ENCODE measurements at places on chromosomes 16 and 17. TPM values are rescaled to one million over a fixed set of nuclear protein-coding genes. Genes with fewer than 3 reads are reported as not detected.

DNA sequence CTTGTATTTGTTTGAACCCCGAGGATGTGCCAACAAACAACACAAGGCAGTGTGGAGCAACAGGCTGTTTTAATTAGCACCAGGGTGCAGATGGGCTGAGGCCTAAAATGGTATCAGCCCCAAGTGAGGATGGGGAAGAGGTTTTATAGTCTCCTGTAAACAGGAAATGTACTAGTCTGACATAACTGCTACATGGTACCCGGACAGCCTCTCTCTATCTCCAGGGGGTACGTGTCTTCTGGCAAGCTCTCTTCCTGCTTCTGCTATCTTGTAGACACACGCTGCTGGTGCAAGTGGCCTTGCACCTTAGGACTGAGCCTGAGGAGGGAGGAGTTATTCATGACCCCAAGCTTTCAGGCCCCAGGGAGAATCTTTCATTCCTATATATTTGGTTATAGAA is 2451.0 kb downstream of the TP53TG3F start:
- DNase-seq: no peak

- DNase-seq: peak; percentile 93
Observed at GRCh38 chr16:4330277-4330874, 14.5 kb downstream of the GLIS2 start.

- peak; percentile 91 for DNase-seq
Observed at GRCh38 chr16:50884066-50884860, 142.4 kb downstream of the CYLD start.

- peak; percentile 71 for DNase-seq
Observed at GRCh38 chr17:40069751-40070708, 7.3 kb downstream of the THRA start.

GRCh38 chr17:49886036-49886435 is 38.2 kb upstream of the TAC4 start:
- DNase-seq: no peak

DNA sequence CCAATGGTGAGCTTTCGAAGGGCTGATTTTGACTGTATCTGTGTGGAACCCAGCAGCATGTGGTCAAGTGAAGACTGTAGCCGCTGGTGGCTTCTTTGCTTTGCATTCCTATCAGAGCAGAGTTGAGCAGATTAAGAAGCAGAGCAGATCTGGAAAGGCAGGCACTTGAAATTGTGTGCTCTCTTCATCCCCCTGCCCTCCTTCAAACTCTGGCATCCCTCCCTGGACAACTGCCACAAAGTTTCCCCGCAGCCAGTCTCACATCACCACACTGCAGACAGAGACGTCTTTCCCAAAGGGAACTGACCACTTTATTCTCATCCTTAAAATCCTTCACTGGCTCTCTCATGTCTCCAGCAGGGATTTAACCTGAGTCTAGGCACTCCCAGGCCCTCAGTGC is 237.1 kb upstream of the DYNLRB2 start:
- no peak for DNase-seq

DNA sequence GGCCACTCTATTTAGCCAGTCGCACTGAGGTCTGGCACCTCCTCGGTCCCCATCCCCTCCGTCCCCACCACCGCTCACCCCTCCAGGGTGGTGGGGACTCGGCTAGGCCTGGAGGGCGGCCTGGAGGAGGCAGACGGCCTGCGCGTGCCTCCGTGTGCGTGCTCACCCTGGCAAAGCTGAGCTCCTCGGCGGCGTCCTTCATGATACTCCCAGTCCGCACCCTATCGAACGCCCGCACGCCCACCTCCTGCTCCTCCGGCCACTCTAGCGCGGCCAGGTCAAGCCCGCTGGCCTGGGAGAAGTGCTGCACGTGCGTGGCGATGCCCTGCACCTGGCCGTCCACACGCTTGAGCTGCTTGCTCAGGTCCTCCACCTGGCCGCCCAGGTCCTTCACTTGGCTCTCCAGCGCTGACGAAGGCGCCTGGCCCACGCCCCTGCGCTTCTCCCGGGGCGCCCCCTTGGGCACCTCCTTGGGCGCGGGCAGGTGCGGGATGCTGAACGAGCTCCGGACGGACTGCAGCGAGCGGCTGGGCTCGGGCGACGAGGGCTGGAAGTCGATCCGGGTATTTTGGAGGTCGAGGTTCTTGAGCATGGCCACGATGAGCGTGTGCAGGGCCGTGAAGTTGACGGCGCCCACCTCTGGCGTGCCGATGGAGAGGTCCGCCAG is 644 bp downstream of the QRICH2 start:
- peak; percentile 49 for DNase-seq

- peak; percentile 45 for DNase-seq
Observed at GRCh38 chr16:53052519-53053501, at the start of gene CHD9NB. TSS of gene CHD9NB (minus strand) at chr16:53052897. CDS start at chr16:53044158, 8,739 bp downstream.

- no peak for DNase-seq
Observed at GRCh38 chr17:75048249-75048878, 1.3 kb downstream of the KCTD2 start.

- DNase-seq: no peak
Observed at GRCh38 chr17:80960037-80960796, 31.4 kb upstream of the CHMP6 start.

GRCh38 chr16:31134625-31135534 is 647 bp downstream of the PRSS8 start:
- peak; percentile 90 for DNase-seq

GRCh38 chr17:77696721-77697460 is 261.6 kb upstream of the TNRC6C start:
- peak; percentile 78 for DNase-seq

DNA sequence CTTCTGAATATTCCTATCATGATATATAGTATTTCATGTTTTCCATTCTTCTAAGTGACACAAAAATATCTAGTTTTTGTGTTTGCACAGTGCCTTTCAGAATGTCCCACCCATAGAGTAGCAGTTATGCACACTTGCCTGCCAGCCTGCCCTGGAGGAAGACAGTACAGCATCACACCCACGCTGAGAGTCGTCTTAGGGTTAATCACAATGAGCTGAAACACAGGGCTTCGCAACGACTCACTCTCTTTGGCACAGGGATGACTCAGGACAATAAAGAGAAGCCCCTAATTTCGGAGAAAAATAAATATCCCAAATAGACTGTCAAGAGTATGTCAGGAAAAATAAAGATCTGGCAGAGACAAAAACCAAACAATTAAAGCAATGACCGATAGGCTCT is 11.6 kb upstream of the NDUFAB1 start:
- no peak for DNase-seq

- DNase-seq: no peak
Observed at GRCh38 chr16:88208112-88208511, 174.6 kb upstream of the ZNF469 start.

DNA sequence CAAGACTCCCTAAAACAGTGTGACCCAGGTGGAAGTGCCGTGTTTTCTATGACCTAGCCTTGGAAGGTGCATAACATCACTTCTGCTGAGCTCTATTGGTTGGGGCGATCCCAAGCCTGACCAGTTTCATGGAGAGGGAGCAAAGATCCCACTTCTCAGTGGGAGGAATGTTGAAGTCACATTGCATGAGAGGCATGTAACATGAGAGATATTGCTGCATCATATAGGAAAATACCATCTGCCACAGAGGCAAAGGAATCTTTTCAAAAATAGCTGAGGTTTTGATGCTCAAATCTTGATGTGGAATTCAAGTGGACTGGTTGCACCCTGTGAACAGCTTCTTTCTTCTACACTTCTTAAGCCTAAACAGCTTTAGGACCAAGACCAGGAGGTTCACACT is 56.4 kb upstream of the NLRP1 start:
- no peak for DNase-seq

GRCh38 chr17:39198186-39198566 is 707 bp upstream of the CACNB1 start:
- no peak for DNase-seq

- no peak for DNase-seq
Observed at GRCh38 chr17:28970879-28971278, 19.6 kb upstream of the PHF12 start.

DNA sequence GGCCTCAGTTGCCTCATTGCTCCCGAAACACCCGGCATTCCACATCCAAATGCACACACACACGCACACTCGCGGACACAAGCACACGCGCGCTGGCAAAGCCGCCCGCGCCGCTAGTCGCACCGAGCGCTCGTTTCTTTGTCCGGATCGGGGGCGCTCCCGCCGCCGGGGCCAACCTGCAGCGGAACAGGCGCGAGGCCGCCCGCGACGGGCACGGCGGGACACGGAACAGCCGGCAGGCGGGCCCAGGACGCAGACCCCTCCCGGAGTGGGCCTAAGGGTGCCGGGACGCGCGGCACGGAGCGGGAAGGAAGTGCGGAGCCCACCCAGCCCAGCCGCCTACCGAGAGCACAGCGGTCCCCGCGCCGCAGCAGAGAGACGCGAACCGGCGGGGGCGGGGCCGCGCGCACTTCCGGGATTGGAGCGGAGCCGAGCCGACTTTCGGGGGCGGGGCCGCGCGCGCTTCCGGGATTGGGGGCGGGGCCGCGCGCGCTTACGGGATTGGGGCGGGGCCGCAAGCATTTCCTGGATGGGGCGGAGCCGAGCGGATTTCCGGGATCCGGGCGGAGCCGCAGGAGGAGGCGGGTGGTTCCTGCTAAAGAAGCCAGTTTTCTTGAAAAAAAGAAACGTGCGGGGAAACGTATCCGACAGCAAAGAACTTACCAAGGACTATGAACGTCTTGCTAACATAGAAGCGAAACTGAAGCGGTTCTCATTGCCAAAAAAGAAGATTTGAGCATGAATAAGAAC is at the start of gene CYBC1:
Gene CYBC1, minus strand, starts transcription at position 396 of the 750 bp plus-strand sequence. CDS start 1,498 bp downstream, outside the sequence.
- DNase-seq: peak; percentile 98

- DNase-seq: no peak
Observed at GRCh38 chr17:55121268-55121667, 143.5 kb upstream of the HLF start.

- DNase-seq: no peak
Observed at GRCh38 chr16:82641336-82641984, 14.7 kb downstream of the CDH13 start.

DNA sequence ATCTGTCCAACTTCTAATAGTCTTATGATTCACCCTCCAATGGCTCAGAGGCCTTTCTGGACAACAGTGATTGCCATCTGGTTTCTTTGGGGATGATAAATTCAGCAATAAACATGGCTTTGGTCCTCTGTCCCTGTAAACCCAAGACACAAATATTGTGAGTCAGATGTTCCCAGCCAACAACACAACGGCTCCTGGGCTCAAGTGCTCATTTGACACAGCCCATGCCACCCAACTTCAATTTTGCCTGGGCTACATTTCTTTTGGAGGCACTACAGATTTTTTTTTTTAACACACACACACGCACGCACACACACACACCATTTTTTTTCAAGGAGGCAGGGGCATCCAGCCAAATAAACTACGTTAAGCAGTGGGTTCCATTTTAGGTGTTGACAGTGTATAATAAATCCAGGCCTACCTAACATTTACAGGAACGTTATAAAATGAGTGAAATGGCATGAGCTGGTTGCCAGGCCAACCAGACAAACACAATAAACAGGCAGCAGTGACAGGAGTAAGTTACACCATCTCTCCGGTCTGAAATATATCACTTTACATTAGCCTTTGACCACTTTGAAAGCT is 939.9 kb upstream of the SOX9 start:
- DNase-seq: no peak

GRCh38 chr16:9115277-9115676 is 23.8 kb downstream of the HAPSTR1 start:
- DNase-seq: peak; percentile 20

DNA sequence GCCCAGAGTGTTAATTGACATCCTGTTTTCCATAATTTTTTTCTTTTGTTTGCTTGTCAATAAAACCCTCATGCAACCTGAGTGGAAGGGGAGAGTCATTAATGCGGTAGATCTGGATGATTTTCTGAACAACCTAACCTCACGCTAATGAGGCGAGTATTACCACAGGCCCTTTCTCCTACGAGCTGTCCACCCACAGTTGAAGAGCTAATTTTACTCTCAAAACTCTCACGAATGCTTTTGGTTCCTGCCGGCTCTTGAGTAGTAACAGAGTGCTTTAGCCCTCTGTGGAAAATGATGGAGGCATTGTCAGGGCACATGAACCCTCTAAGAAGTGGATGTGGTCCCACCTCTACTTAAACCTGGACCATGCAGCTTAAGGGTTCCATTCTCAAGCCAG is 491.3 kb upstream of the RBFOX1 start:
- no peak for DNase-seq

DNA sequence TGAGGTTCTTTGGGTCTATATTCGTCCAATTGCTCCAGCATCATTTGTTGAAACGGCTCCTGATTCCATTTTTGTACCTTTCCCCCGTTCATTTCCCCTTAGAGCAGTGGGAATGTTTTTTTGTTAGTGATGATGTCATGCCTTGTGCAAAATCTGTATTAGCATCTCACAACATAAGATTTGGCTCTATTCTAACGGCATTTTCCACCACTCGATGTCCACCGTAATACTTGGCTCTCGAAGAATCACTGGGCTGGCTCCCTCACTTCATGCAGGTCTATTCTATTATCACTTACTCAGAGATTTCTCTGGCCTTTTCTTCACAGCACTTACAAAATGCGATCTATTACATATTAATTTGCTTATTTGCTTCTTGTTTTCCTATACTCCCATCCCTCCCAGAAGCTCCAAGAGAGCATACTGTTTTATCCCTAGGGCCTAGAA is 571 bp upstream of the NME1 start:
- DNase-seq: no peak

- no peak for DNase-seq
Observed at GRCh38 chr16:71379711-71380110, 21.2 kb downstream of the CALB2 start.

GRCh38 chr17:82419540-82419939 is 1.2 kb upstream of the OGFOD3 start:
- no peak for DNase-seq

DNA sequence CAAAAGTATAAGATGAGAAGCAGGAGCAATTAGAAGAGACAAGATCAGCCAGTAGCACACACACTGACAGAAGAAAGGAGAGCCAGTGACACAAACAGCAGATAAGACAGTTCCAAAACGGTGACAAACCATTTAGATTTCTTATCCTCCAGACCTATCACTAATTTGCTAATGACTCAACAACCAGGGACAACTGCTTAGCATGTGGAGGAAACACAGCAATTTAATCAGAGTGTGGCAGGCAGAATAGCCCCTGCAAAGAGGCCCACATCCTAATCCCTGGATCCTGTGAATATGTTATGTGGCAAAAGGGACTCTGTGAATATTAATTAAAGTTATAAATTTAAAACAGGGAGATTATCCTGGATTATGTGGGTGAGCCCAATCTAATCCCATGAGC is 81.1 kb downstream of the CACNG1 start:
- DNase-seq: no peak

- no peak for DNase-seq
Observed at GRCh38 chr16:1993731-1994131, 4.0 kb downstream of the SYNGR3 start.

Gene HSD17B2
- total RNA-seq: not detected

Gene SLC9A5
- total RNA-seq: 9.3 TPM

Gene NPIPB9
- total RNA-seq: 1.2 TPM

Gene KRT33B
- not detected for total RNA-seq

Gene TEKT5
- not detected for total RNA-seq

Gene SLFN12L
- not detected for total RNA-seq

Gene DPEP3
- total RNA-seq: 3.2 TPM

Gene SMCR8
- 23.3 TPM for total RNA-seq

Gene ARHGAP23
- total RNA-seq: 18.0 TPM

Gene CCDC78
- total RNA-seq: 8.5 TPM

Gene TCAP
- 1.3 TPM for total RNA-seq

Gene MYH2
- 0.86 TPM for total RNA-seq
